CD4-positive, alpha-beta T cell treated with Interleukin-4 for 4 hours (primary cell): ENCODE measurements at places on chromosomes 2 and 18.

DNA sequence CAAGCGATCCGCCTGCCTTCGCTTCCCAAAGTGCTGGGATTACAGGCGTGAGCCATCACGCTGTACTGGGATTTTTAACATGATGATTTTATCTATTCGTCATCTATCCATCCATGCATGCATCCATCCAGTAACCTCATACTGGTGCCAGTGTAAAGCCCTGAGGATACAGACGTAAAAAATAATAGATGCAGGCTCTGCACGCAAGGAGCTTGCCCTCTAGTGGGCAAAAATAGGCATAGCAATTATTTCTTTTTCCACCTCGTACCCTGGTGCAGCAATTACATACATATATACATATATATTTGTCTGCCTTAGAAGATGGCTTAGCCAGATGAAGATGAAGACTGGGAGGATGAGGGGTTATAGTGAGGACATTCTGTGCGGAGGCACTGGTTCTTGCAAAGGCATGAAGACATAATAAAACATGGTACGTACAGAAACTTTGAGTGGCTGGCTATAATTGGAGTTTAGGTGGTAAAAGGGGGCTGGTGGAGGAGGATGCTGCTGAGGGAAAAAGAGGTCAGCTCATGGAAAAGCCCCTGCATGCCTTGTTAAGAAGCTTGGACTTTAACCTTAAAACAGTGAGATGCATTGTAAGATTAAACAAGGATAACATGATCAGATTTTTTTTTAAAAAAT is 19.6 kb upstream of the RPIA start:
- DNase-seq = peak; percentile 53

DNA sequence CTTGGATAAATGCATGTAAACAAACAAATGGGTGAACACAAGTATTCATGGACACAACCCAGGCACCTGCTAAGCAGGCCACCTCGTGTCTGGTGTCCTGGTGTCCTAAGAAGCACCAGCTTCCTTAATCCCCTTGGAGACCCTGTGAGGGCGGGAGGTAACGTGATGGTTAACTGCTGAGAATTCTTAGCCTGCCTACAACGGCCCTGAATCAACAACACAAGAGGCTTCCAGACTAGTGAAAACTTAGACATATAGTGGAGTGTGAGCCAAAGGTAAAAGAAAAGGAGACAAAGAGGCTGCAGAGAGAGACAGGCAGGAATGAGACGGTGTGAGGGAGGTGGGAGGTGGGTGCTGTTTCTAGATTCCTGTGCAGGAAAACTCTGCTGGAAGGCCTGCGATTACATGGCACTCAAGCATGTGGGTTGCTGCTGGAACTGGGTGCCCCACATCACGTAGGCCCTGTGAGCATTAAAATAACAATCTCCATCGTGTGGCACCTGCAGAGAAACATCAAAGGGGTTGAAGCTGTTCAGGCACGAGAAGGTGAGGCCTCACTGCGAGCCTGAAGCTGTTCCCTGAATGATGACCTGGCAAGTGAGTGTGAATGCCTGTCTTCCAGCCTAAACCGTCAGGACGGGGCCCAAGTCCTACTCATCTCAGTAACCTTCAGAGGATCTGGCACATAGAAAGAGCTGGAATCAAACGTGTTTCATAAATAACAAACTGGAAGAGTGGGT is 64.2 kb downstream of the RPL37A start:
- DNase-seq = no peak

DNA sequence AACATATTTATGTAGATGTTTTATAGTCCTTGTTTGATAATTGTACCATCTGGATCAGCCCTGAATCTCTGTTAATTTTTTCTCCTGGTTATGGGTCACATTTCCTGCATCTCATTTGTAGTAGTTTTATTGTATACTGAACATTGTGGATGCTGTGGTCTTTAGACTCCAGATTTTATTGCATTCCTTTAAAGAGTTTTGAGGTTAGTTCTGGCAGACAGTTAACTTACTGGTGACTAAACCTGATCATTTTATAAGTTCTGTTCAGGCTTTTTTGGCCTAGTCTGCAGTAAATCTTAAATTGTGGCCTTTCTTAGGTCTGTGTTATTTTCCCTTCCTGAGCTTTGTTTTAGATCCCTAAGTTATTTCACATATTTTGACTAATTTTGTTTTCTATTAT is 84.3 kb downstream of the FANCL start:
- DNase-seq = no peak

GRCh38 chr2:120794716-120795115 is 59.0 kb downstream of the GLI2 start:
- DNase-seq = no peak

GRCh38 chr2:71474744-71475397 is 21.5 kb downstream of the DYSF start:
- no peak for DNase-seq

DNA sequence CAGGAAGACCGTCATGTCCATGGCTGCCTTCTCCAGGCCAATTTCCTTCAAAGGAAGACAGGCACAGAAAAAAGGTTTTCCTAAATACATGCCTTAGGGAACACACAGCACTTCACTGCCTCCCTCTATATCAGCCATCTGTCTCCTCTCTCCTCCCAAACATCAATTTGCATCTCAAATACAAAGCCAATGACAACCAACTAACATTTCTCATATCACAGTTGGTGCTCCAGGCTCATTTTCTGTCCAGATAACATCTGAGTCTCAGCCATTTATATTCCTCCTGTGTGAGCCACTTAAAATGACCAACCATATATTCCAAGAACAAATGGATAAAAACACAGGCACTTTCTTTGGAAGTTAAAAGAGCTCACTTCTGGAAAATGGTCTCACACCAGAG is 62.5 kb upstream of the ACAA2 start:
- DNase-seq = no peak

DNA sequence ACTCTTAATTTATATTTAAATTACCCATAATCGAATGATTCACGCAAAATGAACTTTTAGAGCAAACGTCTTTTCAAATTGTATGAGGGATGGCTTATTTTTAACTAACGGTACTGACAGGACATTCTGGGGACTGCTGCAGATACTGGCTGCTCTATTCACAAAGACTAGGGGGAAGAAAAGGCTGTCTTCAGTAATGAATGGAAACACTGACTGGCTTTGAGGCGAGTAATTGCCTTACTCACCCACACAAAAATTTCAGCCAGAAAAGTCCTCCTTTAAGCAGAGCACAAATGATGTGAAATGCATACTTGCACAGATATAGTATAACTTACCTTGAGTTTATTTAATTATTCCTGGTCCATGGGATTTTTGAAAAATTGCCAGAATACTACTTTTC is 852.6 kb downstream of the DPP10 start:
- DNase-seq = no peak

- no peak for DNase-seq
Measured at GRCh38 chr2:232511336-232511890, 8.8 kb upstream of the PRSS56 start.

- no peak for DNase-seq
Measured at GRCh38 chr2:179237209-179237946, 27.3 kb downstream of the SESTD1 start.

GRCh38 chr18:31436825-31437224 is 10.7 kb upstream of the DSG3 start:
- DNase-seq = no peak

GRCh38 chr2:212843409-212844199 is 305.0 kb upstream of the ERBB4 start:
- DNase-seq = no peak

- no peak for DNase-seq
Measured at GRCh38 chr18:62928326-62928725, 213.0 kb downstream of the PHLPP1 start.

- no peak for DNase-seq
Measured at GRCh38 chr18:75206452-75207309, 2.3 kb downstream of the PTGR3 start.

GRCh38 chr2:169712791-169713227 is 18.5 kb downstream of the PHOSPHO2 start:
- no peak for DNase-seq

DNA sequence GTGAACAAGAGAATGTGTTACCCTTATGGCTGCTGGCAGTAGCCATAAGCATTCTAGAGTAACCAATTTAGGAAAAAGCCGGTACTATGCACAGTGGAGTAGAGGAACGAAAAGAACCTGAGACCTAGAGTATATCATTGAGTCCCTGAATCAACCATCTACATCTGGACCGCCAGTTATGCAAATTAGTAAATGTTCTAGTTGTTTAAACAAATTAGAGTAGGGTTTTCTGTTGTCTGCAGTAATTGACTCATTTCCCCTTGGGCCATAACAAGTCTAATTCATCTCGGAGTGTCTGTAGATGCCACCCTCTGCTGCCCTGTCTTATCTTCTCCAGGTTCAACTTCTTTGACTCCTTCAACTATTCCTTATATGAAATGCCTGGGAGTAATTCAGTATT is 60.1 kb upstream of the CAPN13 start:
- DNase-seq = no peak

DNA sequence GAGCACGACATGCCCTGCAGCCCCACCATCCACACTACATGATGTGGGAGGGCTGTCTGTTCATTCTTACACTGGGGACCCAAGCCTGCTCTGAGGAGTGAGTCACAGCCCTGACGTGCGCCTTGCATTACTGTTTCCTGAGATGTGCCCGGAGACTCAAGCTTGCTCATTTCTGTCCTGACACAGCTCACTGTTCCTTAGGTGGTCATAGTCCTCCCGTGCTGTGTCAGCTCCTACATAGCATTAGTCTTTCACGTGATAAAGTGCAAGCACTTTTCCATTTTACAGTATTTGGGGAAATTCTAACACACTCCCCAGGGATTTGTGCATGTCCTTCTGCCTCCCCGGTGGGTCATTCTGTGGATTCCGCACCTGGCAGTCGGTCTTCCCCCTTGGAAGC is 46.2 kb upstream of the TRIM43B start:
- no peak for DNase-seq

- peak; percentile 24 for DNase-seq
Measured at GRCh38 chr18:24055009-24055804, 40.7 kb downstream of the TTC39C start.

GRCh38 chr2:238670111-238670585 is 177.7 kb upstream of the TWIST2 start:
- DNase-seq = no peak

GRCh38 chr2:188534875-188535274 is 243.2 kb downstream of the GULP1 start:
- DNase-seq = no peak

- DNase-seq = no peak
Measured at GRCh38 chr2:227921648-227922047, 50.2 kb downstream of the DAW1 start.

DNA sequence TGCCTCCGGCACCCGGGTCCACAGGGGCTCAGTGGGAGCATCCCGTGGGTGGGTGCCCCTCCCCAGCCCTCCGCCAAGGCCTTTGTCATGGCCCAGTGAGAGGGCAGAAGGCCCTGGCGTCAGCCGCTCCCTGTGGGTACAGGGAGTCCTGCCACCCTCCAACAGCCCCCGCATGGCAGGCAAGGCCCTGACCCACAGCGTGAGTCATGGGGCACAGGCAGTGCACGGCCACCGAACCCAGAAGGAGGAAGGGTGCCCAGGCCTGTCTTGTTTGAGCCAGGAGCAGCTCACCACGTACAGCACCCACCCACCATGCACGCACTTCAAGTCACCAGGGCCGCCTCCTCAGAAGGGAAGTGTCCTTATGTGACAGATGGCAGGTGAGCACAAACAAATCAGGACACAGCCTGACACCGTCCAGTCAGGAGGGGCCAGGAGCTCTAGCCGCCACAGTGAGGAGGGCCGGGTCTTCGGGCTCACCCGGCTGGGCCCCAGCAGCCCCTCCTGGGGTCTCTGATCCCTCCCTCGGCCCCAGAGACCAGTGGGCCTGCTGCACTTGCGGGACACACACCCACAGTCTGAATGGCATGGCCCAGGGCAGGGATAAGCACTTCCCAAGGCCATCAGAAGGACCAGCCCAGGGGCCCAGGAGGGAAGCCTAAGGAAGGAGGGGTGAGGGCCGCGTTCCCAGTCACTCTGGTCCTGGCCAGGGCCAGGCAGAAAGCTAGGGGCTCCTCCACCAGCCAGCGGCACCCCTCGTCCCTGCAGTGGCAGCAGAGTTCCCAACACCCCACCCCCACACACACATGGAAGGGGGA is 25.8 kb downstream of the BIN1 start:
- peak; percentile 62 for DNase-seq

DNA sequence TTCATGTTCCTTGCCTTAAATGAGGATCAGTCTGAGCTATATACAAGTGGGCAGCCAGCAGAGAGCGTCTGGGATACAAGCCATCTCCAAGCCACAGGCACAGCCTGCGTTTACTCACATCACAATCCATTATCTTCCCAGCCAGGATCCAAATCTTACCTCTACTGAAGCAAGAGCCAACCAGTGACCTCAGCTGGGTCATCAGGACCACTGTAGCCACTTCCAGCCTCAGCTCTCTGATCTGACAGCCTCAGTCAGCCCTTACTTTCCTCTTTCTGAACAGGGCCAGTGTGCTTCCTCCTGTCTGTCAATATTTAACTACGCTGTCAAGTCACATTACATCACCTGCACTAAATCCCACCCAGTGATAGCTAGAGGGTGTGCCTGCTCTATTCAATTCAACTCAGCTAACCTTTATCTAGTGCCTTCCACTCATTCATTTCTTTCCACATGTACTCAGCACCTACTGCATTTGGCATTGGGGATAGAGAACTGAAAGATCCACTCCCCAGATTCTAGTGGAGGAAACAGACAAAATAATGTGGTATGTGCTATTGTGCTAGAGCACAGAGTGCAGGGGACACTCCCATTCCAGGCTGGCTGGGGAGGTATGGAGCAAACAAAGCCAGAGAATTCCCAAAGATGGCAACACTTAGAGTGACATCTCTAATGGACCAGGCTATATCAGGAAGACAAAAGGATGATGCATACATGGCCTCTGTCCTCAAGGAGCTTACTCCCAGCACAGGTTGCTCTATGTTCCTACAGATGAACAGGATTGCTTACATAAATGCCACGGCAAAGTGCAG is 146.5 kb downstream of the NCKAP5 start:
- DNase-seq = no peak

- no peak for DNase-seq
Measured at GRCh38 chr2:227006189-227006897, 157.7 kb downstream of the COL4A4 start.

GRCh38 chr2:239008677-239009588 is 161.0 kb downstream of the TWIST2 start:
- no peak for DNase-seq

DNA sequence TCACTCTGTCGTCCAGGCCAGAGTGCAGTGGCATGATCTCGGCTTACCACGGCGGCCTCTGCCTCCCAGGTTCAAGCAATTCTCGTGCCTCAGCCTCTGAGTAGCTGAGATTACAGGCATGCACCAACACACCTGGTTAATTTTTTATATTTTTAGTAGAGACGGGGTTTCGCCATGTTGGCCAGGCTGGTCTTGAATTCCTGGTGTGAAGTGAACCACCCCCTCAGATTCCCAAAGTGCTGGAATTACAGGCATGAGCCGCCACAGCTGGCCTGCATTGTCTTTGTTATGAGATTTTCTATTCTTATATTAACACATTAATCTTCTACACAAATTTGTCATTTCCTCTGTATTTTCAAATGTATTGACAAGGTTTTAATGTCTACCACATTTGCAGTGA is 75.2 kb downstream of the SEPTIN10 start:
- DNase-seq = no peak
